ENCODE measurements at places on chromosomes 7 and 10.

GRCh38 chr10:96918214-96919002 is 86.3 kb downstream of the LCOR start:
- no peak for DNase-seq

DNA sequence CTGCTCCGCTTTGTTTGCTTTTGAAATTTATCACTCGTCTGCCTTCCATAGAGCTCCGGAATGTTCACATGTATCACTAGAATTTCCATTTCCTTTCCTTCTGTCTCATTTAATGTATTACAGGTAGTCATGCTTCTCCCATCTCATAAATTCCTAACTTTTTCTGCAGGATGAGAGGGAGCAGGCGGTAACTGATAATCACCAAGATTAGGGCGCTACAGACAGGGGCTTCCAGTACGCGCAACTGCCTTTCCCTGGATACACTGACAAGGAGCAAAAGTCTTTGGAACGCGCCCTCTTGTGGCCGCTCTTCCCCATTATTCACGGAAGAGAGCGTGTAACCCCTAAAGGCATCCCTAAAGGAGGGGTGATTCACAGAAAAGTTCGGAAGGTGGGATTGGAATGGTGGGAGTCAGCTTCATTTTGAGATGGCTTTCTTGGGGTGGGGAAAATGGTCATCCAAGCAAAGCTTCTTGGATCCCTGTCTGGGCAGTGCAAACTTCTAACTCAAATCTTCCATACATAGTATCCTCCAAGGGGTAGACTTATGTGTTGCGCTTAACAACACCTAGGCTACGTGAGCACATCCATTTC is 6.5 kb downstream of the INHBA start:
- DNase-seq, result no peak

- no peak for DNase-seq
Observed at GRCh38 chr10:43863859-43864591, 215.3 kb upstream of the ZNF32 start.

- no peak for DNase-seq
Observed at GRCh38 chr7:82443036-82443546, 486 bp downstream of the CACNA2D1 start.

DNA sequence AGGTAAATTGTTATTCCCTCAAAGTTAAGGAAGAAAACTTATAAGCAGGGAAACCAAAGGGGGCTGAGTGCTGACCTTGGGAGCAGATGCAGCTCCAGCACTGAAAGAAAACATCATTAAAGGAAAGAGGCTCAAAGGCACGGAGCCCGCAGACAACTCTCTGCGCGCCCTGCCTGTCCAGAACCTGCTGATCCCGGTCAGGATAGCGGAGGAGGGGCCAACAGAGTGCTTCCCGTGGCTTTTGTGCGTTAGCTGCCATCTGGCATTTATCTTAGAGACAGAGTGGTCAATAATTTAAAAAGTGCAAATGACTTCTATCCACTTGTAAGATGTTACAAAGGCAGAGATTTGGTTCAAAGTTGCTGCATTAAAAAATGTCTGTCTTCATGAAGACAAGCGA is 162.1 kb downstream of the FANK1 start:
- DNase-seq, result no peak

DNA sequence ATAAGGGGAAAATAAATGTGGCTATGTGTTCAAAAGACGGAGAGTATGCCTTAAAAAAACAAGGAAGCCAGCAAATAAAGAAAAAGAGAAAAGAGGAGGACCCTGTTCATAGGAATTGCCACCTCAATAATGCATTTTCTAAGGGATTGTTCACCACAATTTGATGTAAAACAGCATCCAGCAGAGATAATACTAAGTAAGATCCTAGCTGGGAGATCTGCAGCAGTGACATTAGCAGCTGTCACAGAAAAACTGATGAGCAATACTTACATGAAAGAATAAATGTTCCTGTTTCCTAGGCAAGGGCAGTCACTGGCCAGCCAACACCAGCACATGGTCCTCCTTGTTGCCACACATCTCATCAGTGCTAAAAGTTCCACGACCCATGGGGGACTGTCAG is 391.5 kb downstream of the SORCS1 start:
- DNase-seq, result no peak

DNA sequence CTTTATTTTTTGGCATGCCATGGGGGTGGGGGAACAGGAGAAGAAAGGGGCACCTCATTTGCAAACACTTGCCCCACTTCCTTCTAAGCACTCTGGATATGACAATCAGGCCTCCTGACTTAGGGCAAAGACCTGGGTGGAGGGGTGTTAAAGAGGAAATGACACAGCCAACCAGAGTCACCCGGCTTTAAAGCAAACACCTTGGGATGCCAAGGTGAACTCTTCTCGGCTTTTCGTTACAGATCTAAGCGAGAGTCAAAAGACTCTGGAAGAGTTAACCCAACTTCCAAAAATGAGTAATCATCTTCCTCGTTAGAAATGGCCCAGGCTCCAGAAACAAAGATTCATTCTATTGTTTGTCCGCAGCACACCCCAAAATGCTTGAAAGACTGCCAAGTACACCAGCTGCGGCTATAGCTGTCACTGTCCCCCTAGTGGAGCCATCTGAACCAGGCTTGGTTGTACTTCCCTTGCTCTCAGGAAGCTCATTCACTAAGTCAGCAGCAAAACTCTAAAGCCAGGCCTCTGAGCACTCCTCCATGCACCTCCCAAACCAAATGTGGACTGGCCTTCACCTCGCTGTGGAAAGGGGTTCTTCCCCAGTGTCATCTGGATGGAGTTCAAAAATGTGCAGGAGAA is 24.8 kb downstream of the FAM53B start:
- peak; percentile 52 for DNase-seq

GRCh38 chr10:11639362-11639761 is 27.9 kb upstream of the USP6NL start:
- DNase-seq, result no peak

- DNase-seq, result no peak
Observed at GRCh38 chr7:2575733-2576340, 17.1 kb downstream of the IQCE start.

DNA sequence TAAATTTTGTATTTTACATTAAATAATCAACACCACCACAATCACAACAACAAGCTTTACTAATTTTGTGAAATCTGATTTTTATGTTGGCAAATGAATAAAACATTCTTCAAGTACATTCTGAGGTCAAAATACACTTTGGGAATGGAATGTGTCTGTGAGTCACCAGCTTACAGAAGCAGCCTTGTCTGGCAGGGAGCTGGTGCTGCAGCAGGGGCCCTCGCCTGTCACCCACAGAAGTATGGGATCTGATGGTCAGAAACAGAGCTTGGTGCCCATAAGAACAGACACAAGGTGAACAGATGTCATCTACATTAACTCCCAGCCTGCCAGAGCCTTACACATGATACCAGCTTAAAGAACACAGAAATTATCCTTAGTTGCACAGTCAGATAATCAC is 496.9 kb downstream of the CCSER2 start:
- no peak for DNase-seq

- no peak for DNase-seq
Observed at GRCh38 chr10:126207313-126207771, 180.9 kb downstream of the ADAM12 start.

GRCh38 chr7:52592698-52593097 is 442.7 kb upstream of the POM121L12 start:
- DNase-seq, result no peak

GRCh38 chr7:33900501-33900900 is 4.8 kb upstream of the BMPER start:
- no peak for DNase-seq

DNA sequence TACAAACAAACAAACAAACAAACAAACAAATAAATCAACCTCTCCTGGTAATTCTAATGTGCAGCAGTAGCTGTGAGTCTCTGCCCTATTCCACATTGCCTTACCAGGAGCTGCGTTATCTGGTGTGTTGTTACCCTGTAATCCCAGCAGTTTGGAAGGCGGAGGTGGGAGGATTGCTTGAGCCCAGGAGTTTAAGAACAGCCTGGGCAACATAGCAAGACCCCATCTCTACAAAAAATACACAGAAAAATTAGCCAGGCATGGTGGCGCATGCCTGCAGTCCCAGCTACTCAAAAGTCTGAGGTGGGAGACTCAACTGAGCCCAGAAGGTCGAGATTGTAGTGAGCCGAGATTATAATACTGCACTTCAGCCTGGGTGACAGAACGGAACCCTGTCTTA is 192.7 kb downstream of the EXOC4 start:
- DNase-seq, result no peak

DNA sequence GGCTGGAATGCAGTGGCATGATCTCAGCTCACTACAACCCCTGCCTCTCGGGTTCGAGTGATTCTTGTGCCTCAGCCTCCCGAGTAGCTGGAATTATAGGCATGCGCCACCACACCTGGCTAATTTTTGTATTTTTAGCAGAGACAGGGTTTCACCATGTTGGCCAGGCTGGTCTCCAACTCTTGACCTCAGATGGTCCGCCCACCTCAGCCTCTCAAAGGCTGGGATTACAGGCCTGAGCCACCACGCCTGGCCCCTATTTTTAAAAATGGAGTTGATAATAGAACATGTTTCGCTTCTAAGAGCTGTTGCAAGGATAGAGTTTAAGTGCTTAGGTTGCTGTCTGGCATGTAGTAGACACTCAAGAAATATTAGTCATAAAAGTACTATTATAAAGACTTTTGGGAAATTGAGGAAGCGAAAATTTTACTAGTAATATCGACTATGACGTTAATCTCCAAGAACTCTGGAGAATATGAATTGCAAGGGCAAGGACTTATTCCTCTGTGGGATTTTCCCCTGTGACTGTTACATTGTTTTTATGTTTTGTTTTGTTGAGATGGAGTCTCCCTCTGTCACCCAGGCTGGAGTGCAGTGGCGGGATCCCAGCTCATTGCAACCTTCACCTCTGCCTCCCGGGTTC is 7.9 kb downstream of the GTF2I start:
- no peak for DNase-seq

GRCh38 chr7:16554518-16555236 is 28.1 kb downstream of the LRRC72 start:
- DNase-seq, result no peak

DNA sequence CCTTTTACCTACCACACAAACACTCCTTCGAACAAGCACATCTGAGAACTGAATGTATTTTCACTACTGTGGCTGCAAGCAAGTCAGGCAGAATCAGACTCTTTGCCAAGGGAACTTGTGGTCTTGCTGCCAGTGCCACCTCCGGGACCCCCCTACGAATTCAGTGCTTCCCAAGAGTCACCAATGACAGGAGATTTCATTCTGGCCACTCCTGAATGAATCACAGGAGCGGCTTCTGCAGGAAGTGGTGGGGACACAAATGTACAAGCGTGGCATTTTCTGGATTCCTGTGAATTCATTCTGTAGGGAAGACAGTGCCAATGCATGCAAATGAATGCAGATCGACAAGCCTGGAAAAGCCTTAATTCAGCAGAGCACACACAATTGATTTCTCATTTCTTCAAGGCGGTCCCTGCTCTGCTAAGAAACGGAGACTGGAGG is 161.2 kb downstream of the CAMK1D start:
- DNase-seq, result no peak

DNA sequence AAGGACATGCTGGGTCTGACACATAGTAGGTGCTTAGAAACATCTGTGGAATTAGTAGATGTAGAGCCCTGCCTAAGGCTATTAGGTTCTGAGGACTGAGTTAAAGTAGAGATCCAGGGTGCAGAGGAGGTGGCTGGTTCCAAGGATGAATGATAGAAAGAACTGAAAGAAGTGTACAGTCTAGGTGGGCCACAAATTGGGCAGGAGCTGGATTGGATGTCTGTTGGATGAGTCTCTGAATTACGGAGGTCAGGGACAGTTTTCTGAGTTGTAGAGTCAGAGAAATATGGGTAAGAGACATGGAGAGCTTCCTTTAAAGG is 2.0 kb upstream of the SAMD8 start:
- no peak for DNase-seq

- no peak for DNase-seq
Observed at GRCh38 chr10:90222939-90223338, 521.5 kb downstream of the KIF20B start.

- no peak for DNase-seq
Observed at GRCh38 chr7:46855851-46856250, 726.1 kb downstream of the TNS3 start.

- DNase-seq, result no peak
Observed at GRCh38 chr7:143177374-143178119, 5.7 kb upstream of the TAS2R39 start.

DNA sequence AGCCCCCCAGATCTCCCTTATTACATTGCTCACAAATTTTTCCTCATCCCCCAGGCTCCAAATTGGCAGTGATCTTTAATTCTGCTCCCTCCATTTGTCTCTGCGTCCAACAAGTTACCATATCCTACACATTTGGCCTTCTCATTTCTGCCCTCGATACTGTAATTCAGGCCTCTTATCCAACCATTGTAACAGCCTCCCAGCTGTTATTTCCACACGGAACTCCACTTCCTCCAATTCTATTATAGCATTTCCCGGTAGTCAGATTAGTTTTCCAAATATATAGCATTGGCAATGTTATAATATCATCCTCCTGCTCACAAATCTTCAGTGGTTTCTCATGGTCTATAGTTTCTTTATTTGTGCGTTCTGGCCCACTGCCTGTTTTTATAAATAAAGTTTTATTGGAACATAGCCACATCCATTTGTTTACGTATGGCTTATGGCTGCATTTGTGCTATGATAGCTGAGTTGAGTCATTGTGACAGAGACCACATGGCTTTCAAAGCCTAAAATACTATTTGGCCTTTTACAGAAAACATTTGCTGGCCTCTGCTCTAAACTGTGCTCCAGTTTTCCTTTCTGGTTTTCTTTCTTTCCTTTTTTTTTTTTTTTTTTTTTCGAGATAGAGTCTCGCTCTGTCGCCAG is 126.5 kb upstream of the ZNF438 start:
- DNase-seq, result no peak

DNA sequence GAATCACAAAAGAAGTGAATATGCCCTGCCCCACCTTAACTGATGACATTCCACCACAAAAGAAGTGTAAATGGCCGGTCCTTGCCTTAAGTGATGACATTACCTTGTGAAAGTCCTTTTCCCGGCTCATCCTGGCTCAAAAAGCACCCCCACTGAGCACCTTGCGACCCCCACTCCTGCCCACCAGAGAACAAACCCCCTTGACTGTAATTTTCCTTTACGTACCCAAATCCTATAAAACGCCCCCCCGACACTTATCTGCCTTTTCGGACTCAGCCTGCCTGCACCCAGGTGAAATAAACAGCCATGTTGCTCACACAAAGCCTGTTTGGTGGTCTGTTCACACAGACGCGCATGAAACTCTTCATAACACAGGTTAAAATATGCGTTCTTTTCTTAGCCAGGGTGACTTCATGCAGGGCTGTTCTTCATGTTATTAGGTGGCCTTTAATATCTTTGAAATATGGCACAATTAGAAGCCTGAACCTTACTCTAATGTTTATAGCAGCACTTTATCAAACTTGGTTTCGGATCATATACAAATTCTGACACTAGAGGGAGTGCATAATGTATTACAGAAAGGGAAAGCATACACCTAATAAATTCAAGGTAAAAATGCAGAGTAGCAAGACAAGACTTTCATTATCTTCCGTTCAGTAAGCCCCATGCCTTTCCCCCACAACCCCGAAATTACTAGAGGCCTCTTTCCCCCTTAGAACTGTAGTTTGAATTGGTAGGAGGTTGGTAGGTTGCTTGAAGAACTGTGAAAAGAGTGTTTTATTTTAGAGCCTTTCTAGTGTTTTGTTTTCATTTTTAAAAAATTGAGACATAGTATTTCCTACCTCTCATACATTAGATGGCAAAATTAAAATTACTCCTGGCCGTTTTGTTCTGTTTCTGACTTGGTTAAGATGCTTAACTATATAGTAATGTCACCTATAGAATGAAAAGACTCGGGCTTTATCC is 117.9 kb downstream of the NPY start:
- no peak for DNase-seq

- DNase-seq, result no peak
Observed at GRCh38 chr10:124043310-124044142, 49.9 kb downstream of the CHST15 start.

All from activated T-cell treated with anti-CD3 and anti-CD28 coated beads for 1 hour (primary cell).